ENCODE measurements at places on chromosomes 7 and 10. TPM values are rescaled to one million over a fixed set of nuclear protein-coding genes. Genes with fewer than 3 reads are reported as not detected.

NEUROG3 gene
- not detected for total RNA-seq

GALNT17 gene
- not detected for total RNA-seq

UNC5B gene
- 18.1 TPM for total RNA-seq

PTEN gene
- 72.5 TPM for total RNA-seq

DNA sequence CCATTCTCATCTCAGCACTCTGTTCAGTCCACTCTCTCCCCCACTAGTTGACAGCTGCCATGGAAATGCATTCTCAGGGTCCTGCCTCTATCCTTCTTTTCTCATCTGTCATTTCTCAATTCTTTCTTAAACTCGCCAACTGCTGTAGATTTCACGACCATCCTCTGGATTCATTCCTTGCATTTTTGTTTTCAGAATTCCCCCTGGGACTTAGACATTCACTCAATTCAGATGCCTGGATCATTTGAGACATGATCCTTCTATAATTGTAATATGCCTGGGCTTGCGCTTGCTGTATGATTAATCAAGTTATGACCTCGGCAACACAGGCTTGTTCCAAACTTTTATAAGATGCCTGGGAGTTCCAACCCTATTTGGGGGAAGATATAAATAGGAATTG, 104.5 kb downstream of the RAB11FIP2 start:
- DNase-seq, result no peak

DNA sequence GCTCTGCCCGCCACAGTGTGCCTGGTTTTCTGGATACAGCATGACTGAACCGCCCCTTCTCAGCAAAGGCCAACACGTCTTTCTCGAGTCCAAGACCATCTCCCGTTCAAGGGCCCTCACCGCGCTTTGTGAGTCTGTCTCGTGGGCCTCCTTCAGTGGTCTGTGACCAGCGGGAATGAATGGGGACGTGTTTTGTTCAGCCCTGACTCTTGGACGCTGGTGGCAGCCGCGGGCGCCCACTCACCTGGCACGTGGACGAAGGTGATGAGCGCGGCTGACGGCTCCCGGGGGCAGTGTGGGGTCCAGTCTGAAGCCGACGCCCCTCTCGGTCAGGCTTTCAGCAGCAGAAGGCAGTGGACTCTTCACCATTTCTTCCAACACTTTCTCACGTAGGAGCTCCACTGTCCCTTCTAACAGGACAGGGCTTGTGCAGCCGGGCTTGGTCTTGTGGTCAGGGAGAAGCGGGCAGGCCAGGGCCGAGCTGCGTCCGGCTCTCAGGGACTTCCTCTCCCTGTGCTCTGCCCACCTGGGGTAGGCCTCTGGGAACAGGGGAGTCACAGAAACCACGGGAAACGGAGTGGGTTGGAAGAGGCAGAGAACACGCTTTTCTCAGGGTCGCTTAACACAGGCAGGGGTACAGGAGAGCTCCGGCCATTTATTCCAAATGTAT, 30.4 kb downstream of the AMZ1 start:
- no peak for DNase-seq

GRCh38 chr10:62326176-62326575, 48.0 kb upstream of the ZNF365 start:
- no peak for DNase-seq

DNA sequence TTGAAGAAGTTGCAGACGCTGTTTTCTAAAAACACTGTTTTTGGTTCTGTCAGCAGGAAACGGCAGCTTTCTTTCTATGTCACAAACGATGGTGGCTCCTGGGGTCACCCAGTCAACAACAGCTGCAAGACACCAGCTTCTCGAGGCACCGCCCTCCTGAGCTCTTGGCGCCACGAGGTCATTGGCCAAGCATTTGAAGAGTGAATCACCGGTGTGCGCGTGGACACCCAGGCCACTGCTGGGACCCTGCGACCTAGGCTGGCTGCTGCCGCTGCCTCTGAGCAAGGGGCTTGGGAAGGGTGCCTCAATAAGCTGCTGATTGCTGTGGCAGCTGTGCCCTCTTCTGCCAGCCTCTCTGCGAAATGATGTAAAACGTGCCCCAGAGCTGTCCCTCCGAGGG, 22.5 kb upstream of the VIPR2 start:
- no peak for DNase-seq

DNA sequence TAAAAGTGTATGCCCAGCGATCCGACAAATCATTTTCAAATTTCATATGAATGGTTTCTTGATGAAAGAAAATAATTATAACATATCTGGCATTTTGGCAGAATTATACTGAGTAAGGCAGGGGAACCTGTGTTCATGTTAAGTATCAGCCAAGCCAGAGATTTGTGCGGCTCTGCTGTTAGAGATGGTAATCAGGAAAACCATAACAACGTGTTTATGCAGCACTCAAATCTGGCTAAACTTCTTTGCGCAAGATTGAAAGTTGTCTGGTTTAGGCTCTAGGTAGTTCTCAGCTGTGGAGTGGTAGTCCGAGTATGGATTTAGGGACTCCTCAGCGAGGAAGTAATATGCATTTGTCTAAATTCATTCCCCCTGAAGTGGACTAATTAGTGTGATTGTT, 8.9 kb upstream of the CTBP2 start:
- no peak for DNase-seq

GRCh38 chr7:45140827-45141226, 16.8 kb upstream of the RAMP3 start:
- DNase-seq, result no peak

DNA sequence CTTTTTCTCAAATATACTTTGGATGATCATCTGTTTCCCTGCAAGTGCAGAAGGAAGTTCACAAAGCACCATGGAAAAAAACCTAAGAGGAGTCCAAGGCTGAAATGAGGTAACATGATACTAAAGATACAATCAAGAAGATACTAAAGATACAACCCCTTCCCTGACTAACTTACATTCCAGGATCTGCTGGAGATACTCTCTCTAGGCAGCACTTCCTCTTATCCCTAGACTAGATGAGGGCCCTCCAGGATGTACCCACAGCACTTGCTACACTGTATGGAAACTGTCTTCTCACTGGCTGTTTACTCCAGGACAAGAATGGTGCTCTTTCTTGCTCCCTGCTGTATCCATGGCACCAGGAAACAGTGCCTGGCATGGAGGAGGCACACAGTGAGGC, 116.4 kb upstream of the NFE2L3 start:
- no peak for DNase-seq

- no peak for DNase-seq
These were observed 6.9 kb downstream of the MYOZ1 start for GRCh38 chr10:73634421-73634820.

DNA sequence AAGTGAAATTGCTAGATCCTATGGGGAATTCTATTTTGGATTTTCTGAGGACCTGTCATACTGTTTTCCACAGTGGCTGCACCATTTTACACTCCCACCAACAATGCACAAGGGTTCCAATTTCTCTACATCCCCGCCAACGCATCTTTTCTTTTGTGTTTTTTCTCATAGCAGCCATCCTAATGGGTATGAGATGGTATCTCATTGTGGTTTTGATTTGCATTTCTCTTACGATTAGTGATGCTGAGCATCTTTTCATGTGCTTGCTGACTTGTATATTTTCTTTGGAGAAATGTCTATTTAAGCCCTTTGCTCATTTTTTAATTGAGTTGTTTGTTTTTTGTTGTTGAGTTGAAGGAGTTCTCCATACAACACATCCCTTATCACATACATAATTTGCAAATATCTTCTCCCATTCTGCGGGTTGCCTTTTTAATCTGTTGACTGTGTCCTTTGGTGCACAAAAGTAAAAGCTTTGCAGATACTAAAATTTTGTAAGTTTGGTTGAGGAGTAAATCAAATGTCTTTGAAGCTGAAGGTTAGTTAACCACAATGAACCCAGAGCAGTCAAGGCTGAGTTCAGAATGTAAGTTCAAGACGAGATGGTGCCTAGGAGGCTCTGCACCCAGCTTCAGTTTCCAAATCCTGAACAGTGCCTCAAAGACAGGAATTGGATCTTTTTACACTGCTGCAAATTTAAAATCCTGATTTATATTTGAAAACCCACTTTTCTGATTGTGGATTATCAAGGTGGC, 195.4 kb downstream of the COBL start:
- DNase-seq, result no peak

DNA sequence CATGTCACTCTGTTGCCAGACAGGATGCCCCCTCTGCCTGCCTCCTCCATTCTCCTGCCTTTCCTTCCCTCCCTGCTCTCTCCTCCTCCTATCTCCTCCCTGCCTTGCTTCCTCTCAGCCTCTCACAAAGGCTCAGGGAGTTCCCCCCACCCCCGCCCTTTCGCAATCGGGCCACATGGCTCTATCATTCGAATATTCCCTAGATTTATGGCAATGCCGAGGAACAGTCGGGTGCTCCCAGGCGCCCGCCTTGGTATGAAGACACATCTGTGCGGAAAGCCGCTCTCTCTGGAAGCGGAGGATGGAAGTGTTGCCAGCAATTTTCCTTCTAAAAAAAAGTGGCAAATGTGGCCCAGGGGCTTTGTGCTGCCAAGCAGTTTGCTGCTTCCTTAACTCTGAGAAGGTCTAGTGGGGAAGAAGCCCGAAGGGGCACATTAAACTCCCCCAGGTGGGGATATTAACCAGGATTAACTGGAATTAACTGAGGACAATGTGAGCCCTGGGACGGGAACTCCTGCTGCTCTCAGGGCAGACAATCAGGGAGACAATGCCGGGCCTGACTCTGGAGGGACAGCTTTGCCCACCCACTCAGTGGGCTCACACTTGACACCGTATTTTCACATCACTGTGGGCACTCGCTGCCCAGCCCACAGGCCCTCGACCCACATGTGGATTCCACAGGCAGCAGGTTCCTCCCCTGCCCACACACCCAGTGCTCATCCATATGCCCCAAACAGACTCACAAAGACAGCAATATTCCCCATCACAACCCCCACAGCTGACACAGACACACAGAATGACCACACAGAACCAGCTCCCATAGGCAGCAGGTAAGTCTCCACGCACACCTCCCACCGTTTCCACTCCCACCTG, 88.4 kb upstream of the SMNDC1 start:
- peak; percentile 69 for DNase-seq

DNA sequence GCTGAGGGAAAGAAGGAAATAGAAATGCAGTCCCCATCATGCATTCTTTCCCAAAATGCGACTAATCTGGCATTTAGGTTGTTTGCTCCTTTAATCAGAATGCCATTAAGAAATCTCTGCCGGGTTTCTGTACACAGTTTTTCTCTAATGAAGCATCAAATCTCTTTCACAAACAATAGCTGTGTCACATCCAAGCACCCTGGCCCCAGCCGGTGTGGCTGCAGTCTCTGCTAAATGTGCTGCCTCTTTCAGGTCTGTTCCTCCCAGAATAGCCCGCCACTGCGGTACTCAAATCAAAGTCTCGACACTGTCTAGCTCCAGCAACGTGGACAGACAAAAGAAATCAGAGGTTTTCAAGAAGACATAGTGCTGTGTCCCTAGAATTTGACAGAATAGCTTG, 343.8 kb downstream of the KCNMA1 start:
- no peak for DNase-seq

DNA sequence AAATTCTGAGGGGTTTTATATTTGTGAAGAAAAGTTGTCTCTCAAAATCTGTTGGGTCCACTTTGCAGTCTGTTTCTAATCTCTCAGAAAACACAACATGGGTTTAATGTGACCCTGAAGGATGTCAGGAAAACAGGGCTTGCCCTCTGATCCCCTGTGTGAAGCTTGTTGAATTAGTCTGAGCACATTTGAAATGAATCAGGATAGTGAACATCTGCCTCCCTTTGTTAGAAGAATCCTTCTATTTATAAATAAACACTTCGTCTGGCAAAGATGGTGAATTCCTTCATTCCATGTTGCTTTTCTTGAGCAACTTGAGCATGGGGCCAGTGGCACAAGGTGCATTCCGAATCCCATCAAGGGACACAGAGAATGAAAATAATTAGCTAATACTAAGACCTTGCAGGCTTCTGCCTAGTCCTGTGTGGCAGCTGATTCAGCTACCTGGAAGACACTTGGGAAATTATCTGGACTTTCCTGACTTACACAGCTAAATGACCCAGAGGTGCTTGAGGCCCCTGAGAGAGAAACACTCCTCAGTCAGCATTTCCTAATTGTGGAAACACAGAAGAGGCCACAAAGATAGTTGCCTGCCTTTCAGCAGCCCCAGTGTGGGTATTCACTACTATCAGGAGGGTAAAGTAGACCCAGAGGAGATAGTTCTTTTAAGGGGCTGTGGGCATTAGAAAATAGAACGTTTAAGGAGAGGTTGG, 305.5 kb downstream of the C7orf25 start:
- no peak for DNase-seq

Data from dermis microvascular lymphatic vessel endothelial cell (primary cell).